ENCODE measurements at places on chromosomes 7 and 10.

DNA sequence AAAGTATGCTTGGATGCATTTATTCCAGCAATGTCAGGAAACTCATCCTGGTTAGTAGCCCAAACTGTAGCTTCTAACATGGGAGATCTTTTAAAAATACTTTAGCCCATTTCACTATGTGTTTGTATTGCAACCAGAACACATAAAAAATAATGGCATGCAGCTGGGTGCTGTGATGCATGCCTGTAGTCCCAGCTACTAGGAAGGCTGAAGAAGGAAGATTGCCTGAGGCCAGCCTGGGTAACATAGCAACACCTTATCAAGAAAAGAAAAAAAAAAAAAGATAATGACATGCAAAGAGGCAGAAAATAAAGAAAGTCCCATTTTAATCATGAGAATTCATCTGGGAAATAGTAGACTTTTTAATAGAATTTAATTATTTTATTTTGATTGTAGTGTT lies 517.0 kb upstream of the TEX47 start:
- DNase-seq = no peak

- DNase-seq = no peak
Observed at GRCh38 chr10:71084061-71084817, 128.1 kb upstream of the UNC5B start.

- DNase-seq = no peak
Observed at GRCh38 chr10:24390746-24391145, 181.8 kb downstream of the KIAA1217 start.

DNA sequence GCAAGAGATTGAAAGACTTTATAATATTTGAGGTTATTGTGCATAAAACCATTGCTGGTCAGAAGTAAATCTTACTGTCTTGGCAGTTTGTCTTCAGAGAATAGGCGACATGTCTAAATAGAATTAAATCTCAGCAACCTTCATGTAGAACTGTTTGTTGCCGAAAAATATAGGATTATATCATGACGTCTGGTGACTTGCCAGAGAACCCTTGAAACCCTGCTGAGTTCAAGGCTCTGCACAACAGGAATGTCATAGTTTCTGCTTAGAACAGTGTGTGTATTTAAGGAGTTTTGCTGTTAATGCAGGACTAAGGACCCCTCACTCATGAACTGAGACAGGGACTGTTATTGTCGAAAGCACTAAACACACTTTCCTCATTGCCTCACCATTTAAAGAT lies 206.4 kb upstream of the ETV1 start:
- DNase-seq = no peak

DNA sequence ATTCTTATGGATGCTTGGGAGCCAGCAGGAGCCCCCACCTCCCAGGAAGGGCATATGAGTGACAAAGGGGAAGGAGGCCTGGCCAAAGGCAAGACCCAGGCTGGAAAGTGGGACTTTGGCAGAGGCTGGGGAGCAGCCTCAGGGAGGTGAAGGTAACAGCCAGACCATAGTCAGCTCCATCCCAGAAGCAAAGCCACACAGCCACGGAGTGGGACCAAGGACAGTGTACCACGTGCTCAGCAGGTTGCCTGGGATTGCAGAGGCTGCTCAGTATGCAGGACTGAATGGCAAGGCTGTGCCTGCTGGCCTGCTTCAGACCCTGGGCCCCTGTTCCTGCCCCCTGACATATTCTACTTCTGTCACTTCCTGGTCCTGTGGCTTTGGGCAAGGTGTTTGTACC lies 17.6 kb upstream of the GPR26 start:
- DNase-seq = no peak

- no peak for DNase-seq
Observed at GRCh38 chr10:62426086-62426485, 51.9 kb downstream of the ZNF365 start.

- DNase-seq = no peak
Observed at GRCh38 chr10:92173996-92174395, 116.9 kb downstream of the CPEB3 start.

All from NCI-H187 treated with DMSO at 0.1 percent for 48 hours (cell line).